CD4-positive, alpha-beta T cell treated with Interleukin-6 at 100 ng/mL for 8 hours (primary cell): ENCODE measurements at places on chromosomes 3 and 15.
A peak's percentile ranks its signal among the peaks of the same experiment; 100 is the strongest.

- DNase-seq, result peak; percentile 33
Observed at GRCh38 chr3:14203521-14204079, 25.0 kb downstream of the LSM3 start.

- no peak for DNase-seq
Observed at GRCh38 chr3:134375582-134376384, 1.5 kb upstream of the AMOTL2 start.

DNA sequence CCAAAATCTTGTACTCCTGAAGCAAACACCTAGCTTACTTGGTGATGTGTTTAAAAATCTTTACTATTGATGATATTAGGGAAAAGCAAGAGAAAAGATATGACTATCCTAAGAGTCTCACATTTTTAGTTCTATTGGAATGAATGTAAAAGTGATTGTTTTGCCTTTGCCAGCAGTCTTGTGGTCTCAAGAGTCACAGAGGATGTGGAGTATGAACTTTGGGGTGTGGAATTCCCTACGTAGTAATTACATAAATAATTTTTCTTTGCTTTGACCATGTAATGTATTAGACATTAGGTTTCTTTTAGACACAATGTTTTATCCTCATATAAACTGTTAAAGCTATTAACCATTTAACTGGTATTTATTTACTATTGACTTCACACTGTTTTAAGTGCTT is 387.6 kb downstream of the NAALADL2 start:
- no peak for DNase-seq

DNA sequence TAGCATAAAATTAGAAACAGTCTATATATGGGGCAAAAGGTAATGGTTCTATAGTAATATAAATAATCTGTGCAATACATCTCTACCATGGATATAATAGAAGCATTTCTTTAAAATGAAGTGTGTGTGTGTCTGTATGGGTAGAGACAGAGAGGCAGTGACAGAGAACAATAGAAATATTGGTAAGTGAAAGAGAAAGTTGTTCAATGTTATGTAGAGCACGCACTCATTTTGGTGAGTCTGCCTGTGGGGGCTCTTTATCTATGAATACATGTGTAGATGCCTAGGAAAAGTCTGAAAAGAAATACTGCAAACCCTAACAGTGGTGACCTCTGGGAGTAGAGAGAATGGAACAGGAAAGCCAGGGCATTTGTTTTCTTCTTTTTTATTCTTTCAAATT is 182.6 kb downstream of the STAC start:
- no peak for DNase-seq

GRCh38 chr15:48516121-48516520 is 129.4 kb downstream of the FBN1 start:
- DNase-seq, result no peak
